ENCODE measurements at places on chromosomes 5 and 9.

GRCh38 chr5:124546643-124547042, 199.8 kb downstream of the ZNF608 start:
- no peak for DNase-seq

DNA sequence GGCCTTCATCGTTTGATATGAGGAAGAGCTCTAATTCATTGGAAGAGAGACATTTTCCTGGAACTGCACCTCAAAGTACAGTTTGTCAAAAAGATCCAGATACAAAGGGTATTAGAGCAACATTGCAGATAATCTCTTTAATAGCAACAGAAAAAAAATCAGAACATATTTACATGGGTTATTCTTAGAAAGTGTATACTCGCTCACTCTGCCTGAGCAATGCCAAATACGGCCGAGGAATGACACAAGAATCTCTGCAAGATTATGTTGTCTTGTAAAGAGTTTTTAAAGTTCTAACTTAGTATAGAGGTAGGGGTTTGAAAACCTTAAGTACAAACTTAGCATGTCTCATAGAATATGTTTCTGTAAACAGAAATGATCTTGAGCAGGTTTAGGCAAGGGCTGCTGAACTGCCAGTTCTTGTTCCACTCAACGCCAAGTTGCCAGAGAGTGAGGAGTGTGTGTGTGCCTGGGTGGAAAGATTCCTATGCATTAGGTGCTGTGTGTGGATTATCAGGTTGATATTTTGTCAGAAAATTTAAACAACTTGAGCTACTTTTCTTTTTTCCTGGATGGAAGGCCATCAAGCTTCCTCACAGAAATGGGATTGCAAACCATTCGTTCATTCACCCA, 41.8 kb upstream of the ERCC6L2 start:
- no peak for DNase-seq

- DNase-seq = no peak
Measured at GRCh38 chr9:135017899-135018298, 69.6 kb upstream of the OLFM1 start.

- DNase-seq = no peak
Measured at GRCh38 chr5:154285661-154286408, 95.3 kb downstream of the GALNT10 start.

DNA sequence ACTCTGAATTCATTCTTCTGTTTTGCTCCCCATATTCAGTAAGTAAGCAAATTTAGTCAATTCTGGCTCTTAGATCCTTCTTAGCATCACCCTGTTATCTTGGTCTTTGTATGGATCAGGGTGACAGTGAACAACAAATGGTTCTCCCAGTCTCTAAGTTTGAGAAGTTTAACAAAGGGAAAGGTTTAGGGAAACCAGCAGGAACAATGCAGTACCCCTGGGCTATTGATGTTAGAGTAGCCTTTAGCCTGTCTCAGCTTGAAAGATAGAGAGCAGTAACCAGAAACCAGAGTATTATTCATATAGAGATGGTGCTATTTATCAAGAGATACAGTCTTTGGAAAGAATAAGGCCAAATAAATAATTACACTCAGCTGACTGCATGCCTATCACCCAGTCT, 241.8 kb downstream of the CDH12 start:
- no peak for DNase-seq

DNA sequence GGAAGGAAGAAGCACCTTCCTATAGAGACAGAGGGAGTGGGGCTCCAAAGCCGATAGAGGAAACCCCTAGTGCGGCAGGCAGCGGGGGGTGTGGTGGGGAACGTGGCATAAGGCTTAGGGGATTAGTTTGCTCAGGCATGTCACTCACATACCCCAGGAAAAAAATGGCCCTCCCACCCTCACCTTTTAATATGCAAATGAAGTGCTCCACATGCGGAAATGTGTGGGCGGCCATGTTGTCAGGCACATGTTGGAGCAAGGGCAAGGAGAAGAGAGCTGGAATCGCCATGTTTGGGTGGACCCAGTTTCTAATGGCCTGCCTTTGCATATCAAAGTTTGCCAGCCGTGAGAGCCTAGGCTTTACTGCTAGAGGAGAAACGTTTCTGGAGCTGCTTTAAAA, 758.8 kb downstream of the NR2F1-AS1 start:
- no peak for DNase-seq

GRCh38 chr5:101482931-101483330, 579.8 kb upstream of the ST8SIA4 start:
- DNase-seq = no peak

DNA sequence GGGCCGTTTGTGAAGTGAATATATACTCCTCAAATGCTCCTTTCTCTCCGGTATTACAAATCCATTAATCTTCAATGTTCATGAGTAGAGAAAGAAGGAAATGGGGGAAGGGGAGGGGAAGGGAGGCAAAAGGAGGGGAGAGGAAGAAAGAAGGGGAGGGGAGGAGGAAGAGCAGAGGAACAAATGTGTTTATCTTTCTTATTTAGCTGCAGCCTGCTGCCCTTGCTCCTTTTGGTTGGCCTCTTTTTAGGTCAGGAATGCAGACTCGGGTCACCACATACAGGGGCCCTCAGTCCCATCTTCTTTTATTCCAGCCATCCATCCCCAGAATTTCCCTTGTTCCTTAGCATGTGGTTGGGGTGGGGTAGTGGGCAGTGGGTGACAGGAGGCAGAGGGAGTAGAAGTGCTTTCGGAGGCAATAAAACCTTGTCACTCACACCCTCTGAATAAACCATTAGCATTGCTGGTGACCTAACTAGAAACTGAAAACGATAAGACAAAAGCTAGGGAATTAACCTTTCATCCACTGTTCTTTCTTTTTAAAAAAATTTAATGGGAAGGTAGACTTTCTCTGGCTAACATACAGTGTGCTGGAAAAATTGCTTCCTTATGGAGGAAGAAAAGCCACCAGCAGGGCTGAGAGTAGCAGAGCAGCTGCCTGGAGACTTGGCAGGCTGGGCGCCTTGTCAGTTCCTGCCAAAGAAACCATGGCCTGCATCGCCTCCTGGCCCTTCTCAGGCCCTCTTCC, 16.8 kb upstream of the PRLR start:
- no peak for DNase-seq

DNA sequence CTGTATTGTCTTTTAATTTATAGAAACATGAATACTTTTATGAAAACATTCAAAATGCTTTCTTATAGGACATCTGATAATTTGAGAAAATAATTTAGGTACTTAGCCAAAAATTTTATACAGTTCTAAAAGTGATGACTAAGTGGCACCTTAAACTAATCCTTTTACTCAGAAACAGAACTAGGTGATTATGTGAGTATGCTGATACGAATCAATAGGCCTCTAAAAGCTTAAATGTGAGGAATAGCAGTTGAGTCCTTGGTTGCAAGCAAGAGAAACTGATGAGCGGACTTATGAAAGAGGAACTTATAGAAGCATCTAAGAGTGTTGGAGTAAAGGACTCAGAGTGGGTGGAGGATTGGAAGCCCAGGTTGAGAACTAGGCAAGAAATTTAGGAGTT, 26.4 kb downstream of the ANXA1 start:
- DNase-seq = no peak
